Lung (tissue), 17 donors: ENCODE measurements at places on chromosomes 13 and 19. TPM values are rescaled to one million over a fixed set of nuclear protein-coding genes. Genes with fewer than 3 reads are reported as not detected.

DNA sequence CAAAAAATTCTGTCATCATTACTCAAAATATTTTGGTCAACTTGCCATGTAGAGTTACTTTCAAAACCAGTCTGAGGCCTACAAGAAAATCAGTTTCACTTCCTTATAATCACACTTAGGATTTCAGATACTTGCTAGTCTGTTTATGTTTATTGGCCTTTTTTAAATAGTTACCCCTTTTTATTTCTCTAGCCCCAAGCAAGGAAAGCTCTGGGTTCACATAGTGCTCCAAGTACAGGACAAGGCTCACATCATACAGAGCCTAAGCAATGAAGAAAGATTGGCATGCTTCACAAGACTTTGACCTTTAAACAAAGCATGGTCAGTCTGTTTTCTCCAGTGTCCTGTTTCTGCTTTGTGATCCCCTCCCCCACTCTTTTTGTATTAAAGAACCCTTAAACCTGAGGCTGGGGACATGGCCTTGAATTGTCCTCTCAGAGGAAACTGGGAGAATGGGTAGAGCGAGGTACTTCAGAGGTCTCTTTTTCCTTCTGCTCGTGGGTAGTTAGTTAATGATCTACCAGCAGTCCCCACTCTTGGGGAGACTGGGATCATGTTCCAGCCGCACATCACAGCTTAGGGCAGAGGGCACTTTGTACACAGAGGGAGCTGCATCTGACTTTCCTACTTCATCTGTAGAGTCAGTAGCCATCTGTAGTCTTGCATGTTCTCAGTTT lies 30.7 kb downstream of the CEACAM1 start:
- DNase-seq = peak; percentile 48

DNA sequence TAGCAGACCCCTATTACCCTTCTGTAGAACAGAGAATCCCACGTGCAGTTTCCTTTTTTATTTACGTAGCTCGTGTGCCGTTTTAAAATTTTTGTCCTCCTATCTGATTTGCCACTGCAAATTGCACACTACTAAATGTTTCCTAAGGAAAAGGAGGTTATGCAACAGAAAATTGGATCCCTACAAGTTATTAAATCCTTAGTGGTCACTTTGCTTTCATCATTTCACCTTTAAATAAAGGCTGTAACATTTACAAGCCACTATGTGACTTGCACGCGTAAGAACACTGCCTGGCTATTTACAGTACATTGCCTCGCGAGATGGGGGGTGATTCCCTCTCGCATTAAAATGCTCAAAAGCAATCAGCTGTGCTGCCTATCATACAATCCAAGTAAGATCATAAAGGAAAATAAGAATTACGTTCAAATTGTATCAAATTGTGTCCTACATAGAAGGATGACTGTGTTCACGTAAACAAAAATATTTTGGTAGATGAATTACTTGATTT lies 525.6 kb downstream of the SUCLA2 start:
- DNase-seq = no peak

- no peak for DNase-seq
Measured at GRCh38 chr19:1133471-1133929, 29.7 kb downstream of the GPX4 start.

- DNase-seq = no peak
Measured at GRCh38 chr13:52758114-52758513, 18.5 kb upstream of the CNMD start.

- DNase-seq = peak; percentile 65
Measured at GRCh38 chr13:108155185-108156106, 59.9 kb downstream of the LIG4 start.

DNA sequence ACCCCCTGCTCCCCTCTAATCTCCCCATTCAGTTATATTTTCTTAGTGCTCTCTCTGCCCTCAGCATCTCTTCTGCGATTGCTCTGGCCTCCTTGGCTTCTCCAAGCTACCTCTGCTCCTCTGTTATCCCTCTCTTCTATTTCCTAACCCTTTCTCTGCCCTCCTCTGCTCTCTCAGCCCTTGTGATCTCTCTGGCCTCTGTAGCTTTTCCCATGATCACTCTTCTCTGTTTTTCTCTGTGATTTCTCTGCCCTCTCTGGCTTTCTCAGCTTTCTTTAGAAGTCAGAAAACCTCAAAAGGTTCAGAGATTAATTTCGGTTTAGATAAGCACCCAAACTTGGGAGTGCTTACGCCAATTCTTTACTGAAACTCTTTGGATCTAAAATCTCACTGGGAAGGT lies 795.0 kb downstream of the DIAPH3 start:
- no peak for DNase-seq

DNA sequence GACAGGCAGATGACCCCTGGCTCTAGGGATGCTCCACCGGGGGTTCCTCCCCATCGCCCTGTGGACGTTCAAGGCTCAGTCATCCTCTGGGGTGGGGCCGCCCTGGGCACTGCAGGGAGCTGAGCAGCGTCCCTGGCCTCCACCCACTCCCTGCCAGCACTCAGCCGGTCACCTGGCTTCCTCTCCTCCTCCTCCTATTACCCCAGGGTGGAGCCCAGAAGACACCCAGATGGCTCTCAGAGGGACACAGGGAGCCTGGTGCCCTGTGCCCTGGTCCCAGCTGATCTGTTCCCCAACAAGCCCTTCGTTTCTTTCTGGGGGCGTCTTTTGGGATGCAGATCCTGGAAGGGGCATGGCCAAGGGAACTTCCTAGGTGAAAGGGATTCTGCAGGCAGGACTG lies 3.7 kb upstream of the MKNK2 start:
- no peak for DNase-seq

- peak; percentile 21 for DNase-seq
Measured at GRCh38 chr19:53982001-53982451, 9.4 kb upstream of the CACNG6 start.

DNA sequence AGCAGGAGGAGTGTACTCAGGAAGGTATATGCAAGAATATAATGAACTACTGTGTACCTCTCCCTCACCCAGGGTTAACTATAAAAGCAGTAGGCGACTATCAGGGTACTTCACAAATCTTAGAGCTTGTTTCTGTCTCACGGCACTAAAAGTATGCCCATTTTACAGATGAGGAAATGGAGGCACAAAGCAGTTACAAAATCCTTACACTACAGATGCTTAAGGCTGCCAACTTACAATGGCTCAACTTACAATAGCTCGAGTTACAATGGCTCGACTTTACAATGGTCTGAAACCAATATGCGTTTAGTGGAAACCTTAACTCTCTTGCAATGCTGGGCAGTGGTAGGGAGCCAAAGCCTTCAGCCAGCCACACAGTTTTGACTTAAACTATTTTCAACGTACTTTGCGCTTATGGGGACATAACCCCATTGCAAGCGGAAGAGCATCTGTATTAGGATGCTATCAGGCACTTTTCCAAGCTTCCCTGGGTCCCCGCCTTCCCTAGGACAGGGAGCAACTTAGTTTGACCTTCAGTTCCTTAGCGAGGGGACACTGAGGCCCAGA lies 4.1 kb downstream of the FCER2 start:
- DNase-seq = no peak

GRCh38 chr19:12784394-12784870 lies 6.9 kb upstream of the JUNB start:
- DNase-seq = peak; percentile 21

DNA sequence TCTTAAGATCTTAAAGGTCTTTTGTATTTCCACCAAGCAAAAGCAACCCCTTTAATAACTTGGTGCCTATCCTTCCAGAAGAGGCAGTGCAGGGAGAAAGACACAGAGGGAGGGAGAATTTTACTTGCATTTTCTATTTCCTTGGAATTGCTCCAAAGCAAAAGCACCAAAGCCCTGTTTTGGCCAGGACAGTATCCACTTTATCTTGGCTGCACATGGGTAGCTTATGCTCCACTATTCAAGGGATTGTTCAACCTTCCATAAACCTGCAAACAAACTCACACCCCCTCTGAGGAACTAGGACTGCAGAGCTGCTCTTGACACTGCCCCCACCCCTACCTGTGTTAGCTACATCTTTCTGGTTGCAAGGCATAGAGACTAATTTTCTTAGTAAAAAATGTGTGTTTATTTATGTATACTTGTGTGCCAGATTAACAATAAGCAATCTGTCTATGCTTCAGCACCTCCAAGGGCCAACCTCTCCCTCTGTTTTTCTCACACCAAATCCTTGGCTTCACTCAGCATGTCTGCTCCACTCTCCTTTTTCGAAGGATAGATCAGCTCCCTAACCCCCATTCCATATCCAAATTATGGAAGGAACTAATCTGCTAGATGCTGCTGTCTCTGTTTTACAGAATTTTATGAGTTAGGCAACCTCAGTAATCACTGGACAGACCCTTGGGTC lies 68.1 kb upstream of the KLF12 start:
- DNase-seq = no peak

DNA sequence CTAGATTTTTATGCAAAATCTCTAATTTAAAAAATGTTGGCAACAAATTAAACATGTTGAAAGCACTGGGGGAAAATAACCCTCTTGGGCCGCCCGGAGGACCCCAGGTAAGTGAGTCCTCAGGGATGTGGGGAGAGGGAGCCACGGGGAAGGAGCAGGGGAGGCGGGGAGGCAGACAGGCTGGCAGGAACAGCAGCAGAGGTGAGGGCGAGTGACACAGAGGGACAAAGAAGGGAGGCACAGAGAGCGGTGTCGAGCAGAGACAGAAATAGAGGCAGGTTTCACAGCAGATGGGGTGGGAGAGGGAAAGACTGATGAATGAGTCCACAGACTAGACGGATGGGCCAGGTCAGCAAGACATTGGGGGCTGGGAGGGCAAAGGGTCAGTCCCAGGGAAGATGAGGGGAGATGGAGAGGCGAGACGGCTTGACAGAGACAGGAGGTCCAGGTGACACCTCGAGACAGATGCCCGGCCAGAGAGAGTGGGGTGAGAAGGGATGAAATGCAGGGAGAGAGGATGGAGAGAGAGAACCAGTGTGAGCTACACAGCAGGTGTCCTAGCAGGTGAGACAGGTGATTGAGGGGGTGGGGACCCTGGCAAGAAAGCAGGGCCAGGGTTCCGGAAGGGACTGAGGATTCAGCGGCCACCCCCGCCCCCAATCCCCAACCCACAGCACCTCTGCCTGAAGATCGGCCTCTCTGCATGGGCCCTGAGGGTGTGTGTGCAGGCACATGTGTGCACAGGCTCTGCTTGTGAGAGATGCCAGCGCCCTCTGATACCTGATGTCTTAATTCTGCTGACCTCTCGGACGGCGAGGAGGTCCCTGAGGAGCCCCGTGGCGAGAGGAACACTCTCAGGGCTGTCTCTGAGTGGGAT lies 3.8 kb downstream of the LRRC4B start:
- no peak for DNase-seq

DNA sequence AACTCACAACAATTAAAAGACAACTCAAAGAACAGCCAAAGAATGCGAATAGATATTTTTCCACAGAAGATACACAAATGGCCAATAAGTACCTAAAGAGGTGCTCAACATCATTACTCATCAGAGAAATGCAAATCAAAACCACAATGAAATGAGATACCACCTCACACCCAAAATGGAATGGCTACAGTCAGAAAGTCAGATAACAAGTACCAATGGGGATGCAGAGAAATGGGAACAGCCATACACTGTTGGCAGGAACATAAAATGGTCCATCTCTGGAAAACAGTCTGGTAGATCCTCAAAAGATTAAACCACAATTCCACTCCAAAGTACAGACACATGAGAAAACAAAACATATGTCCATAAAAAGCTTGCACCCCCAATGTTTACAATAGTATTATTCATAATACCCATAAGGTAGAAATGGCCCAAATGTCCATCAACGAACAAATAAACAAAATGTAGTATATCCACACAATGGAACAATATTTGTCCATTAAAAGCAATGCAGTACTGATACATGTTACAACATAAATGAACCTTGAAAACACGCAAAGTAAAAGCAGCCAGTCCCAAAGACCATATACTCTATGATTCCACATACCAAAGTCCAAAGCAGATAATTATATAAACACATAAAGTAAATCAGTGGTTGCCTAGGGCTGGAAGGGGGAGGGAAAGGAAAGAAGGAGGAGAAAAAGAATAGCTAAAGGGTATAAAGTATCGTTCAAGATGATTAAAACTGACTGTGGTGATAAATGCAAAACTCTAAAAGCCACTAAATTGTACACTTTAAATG lies 19.6 kb downstream of the USP12 start:
- DNase-seq = no peak

- peak; percentile 82 for DNase-seq
Measured at GRCh38 chr13:100602493-100603111, 14.0 kb upstream of the GGACT start.

DNA sequence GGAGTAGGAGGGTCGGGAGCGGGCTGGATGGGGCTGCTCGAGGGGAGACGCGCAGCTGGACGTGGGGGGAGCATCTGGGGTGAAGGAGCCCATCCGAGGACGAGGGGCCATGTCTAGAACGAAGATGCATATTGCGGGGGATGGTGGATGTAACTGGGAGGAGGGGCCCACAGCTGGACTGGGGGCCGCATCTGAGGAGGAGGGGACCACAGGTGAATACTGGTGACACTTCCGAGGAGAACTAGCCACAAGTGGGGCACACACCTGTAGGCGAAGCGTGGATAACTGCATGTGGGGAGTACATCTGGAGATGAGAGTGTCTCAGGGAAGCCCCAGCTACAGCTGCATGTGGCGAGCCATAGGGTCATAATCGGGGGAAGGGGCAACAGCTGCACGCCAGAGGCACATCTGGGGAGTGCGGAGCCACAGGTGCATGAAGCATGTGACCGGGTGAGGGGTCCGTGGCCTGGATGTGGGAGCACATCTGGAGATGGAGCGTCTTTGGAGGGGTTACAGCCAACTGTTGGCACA lies 402 bp downstream of the ZSWIM9 start:
- DNase-seq = no peak

GRCh38 chr19:13040232-13040947 lies 45.1 kb downstream of the NFIX start:
- DNase-seq = peak; percentile 78

DNA sequence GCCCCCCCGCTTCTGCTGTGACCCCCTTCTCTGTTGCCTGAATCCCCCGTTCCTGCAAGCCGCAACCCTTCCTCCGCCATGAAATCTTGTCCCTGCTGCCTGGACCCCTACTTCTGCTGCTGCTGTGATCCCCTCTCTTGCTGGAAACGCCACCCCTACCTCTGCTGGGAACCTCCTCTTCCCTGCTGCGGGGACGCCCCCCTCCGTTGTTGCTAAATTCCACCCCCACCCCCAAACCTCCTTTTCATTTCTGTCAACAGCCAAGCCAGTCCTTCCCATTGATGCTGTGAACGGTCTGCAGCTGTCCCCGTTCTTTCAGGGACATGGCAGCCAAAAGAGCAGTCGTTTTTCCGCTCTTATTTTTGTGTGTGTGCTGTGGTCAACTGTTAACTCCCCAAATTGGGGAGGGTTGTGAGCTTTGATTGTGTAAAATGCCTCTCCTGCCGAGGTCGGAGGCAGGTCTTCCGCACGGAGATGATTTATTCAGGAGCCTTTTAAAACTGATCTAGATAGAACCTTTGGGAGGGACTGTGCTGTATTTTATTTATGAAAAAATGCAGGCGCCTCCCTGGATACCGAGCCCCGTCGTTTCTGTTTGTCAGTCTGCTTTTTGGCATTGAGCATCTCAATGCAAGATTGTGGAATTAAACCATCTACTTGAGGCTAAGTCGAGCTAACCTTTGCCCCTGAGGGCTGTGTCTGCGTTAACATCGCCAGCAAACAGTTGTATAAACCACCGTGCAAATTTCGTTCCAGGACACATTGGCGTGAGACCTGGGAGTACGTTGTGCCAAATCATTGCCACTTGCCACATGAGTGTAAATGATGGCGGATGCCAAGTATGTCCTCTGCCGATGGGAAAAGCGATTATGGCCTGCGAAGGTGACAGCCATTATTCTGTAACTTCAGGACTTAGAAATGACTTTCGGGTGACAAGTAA lies 27.9 kb upstream of the NDUFS7 start:
- DNase-seq = peak; percentile 77

CEACAM19 gene
- 8.3 TPM for polyA plus RNA-seq

ZNF44 gene
- 8.0 TPM for polyA plus RNA-seq

TMEM150B gene
- polyA plus RNA-seq = 23.0 TPM

ZNF793 gene
- 1.1 TPM for polyA plus RNA-seq

SHISA2 gene
- polyA plus RNA-seq = 4.4 TPM

PDE4C gene
- polyA plus RNA-seq = 0.32 TPM

LILRA1 gene
- polyA plus RNA-seq = 1.2 TPM
